Effector memory CD8-positive, alpha-beta T cell (primary cell): ENCODE measurements at places on chromosomes 7 and 10.
A peak's percentile ranks its signal among the peaks of the same experiment; 100 is the strongest.

- H3K27me3 ChIP-seq, result peaks cover 15% of the 10 kb centered on the region
- peaks cover 19% of the 10 kb centered on the region for H3K4me1 ChIP-seq
- H3K4me3 ChIP-seq, result peak overlapping the region; percentile 76
- no peak for DNase-seq
- peak overlapping the region; percentile 92 for H3K27ac ChIP-seq
- peaks cover 3% of the 10 kb centered on the region for H3K36me3 ChIP-seq
Observed at GRCh38 chr7:50069613-50070012, 23.4 kb downstream of the ZPBP start.

DNA sequence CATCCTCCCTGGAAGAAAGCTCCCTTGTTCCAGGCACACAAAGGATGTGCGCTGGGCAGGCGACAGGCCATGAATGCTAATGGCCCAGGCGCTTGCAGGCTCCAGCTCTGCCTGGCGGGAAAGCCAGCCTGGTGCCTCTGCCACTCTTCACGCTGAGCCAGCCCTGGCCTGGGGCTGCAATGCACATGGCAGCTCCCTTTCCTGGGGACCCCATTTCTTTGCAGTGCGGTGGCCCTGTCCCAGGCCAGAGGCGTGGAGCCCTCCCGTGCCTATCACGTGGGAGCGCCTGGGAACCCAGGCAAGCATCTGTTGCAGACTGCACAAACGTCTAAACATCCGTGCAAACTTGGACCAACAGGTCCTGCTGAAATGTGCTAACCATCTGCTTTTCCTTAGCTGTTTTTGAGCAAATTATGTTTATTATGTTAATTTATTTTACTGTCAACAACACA lies 152.1 kb upstream of the LYZL2 start:
- H3K4me3 ChIP-seq, result no peak overlapping the region
- peaks cover 8% of the 10 kb centered on the region for H3K4me1 ChIP-seq
- no peaks in the 10 kb centered on the region for H3K27me3 ChIP-seq
- H3K27ac ChIP-seq, result no peak overlapping the region

DNA sequence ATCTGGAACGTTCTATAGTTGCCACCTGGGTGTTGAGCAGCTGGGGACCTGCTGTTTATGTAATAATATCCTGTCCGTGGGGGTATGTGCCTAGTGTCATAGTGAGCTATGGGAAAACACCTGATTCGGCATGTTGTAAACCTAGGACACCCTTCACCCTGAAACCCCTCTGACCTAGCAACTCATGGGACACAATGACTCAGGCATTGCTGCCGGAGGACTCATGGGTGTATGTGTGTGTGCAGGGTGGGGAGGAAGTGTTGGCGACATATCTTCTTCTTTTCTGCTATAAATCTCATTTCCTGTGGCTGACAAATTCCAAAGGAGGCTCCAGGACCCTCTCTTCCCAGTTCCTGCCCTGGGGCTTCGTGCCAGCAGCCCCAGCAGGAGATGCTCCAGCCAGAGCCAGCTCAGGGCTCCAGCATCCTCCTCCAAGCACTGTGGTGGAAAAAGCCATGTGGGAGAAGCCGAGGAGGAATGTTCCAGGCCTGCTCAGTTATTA lies 77.0 kb upstream of the PODXL start:
- no peak for DNase-seq
- H3K27me3 ChIP-seq, result peaks cover 59% of the 10 kb centered on the region

DNA sequence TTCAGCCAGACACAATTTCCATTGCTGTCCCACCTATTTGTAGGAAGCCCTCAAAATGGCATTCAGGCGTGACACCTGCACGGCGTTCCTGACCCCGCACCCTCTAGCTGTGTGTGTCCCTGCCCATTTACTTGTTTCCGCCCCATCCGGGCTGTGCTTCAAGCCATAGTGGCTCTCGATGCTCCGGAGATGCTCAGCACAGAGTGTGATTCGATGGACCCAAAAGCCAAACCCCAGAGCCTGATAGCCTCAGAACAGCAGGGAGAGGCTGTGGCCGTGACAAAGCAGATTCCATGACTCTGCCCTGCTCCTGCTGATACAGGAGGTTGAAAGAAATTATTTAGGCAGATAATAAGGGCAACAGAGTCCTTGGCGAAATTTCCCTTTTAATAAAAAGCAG lies 13.4 kb downstream of the BUD31 start:
- peak overlapping the region; percentile 46 for H3K27ac ChIP-seq
- no peak overlapping the region for H3K4me3 ChIP-seq
- no peak for DNase-seq
- H3K4me1 ChIP-seq, result no peaks in the 10 kb centered on the region
- peaks cover 45% of the 10 kb centered on the region for H3K36me3 ChIP-seq

- H3K4me3 ChIP-seq, result no peak overlapping the region
- no peak for DNase-seq
- no peaks in the 10 kb centered on the region for H3K4me1 ChIP-seq
- H3K27ac ChIP-seq, result no peak overlapping the region
- peaks cover 5% of the 10 kb centered on the region for H3K27me3 ChIP-seq
- no peaks in the 10 kb centered on the region for H3K36me3 ChIP-seq
Observed at GRCh38 chr10:127168261-127168660, 28.1 kb downstream of the INSYN2A start.

GRCh38 chr10:4638099-4638498 lies 187.9 kb upstream of the AKR1E2 start:
- H3K27me3 ChIP-seq, result no peaks in the 10 kb centered on the region
- no peaks in the 10 kb centered on the region for H3K4me1 ChIP-seq
- no peak overlapping the region for H3K27ac ChIP-seq
- H3K36me3 ChIP-seq, result no peaks in the 10 kb centered on the region
- no peak overlapping the region for H3K4me3 ChIP-seq

DNA sequence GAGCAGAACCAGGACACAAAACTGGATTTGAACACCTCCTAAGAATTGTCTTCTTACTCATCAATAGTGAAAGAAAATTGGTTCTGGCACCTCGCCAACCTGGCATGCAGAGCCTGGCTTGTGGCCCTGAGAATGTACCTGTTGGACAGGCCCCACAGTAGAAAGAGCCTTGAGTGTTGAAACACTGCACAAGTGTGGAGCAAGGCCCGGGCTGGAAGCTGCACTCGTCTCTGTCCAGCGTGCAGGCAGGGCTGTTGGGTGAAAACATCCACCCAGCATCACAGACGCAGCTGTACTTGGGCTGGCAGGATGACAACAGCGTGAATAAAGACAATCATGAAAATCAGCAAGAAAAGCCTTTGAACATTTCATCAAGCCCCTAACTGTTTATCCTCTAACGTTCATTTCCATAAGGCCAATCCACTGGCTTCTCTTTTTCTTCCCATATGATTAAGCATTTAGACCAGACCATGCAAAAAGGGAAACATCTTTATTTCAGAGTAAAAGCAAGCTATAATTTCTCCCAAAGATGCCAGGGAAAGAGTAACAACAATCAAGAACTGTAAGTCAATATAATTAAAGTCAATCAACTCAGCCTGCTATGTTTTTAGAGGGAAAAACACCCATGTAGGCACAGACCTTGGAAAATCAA lies 15.6 kb downstream of the CUBN start:
- no peaks in the 10 kb centered on the region for H3K27me3 ChIP-seq
- H3K4me1 ChIP-seq, result no peaks in the 10 kb centered on the region
- no peak overlapping the region for H3K4me3 ChIP-seq
- H3K36me3 ChIP-seq, result peaks cover 2% of the 10 kb centered on the region
- H3K27ac ChIP-seq, result peak overlapping the region; percentile 32
- no peak for DNase-seq

DNA sequence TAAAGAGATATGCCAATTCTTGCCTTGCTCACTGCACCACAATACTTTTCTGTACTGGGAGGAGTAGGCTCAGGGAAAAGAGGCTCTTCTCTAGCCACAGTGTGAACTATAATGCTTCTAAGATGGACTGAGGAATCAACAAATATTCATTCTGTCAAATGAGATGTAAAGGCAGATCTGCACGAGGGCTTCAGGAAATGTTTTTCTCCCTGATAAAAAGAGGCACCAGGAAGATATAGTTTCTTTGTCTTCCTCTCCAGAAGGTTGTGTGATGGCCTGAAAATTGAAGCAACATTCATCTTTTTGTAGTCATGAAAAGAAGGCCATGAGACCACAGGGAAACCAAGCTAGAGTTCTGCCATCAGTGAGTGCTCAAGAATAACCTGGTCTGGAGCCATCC lies 79.1 kb upstream of the NME8 start:
- H3K27ac ChIP-seq, result no peak overlapping the region
- DNase-seq, result no peak
- no peaks in the 10 kb centered on the region for H3K27me3 ChIP-seq
- H3K4me3 ChIP-seq, result no peak overlapping the region
- H3K36me3 ChIP-seq, result no peaks in the 10 kb centered on the region

- H3K27me3 ChIP-seq, result no peaks in the 10 kb centered on the region
- no peak overlapping the region for H3K4me3 ChIP-seq
- DNase-seq, result no peak
Observed at GRCh38 chr7:87223666-87224065, 4.1 kb upstream of the TMEM243 start.

DNA sequence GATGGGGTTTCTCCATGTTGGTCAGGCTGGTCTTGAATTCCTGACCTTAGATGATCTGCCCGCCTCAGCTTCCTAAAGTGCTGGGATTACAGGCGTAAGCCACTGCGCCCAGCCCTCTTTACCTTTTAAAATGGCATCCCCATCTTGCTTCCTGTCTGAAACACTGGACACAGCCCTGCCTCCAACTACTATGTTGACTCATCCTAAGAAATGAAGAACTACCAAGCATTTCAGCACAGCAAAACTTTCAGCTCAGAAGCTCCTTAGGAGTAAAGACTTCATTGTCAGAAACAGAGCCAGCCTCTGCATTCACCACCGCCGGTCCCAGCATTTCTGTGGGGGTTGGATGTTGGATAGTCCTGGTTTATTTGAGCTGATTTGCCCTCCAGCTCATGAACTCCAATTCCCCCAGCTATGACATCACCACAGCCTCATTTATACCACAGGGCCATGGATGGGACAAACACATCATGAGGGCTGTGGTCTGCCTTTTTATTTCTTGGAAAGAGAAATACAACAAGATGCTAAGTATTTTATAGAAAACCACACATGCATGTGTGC lies 123.5 kb downstream of the ADCY1 start:
- H3K27me3 ChIP-seq, result peaks cover 36% of the 10 kb centered on the region
- H3K4me1 ChIP-seq, result no peaks in the 10 kb centered on the region
- H3K4me3 ChIP-seq, result no peak overlapping the region
- H3K27ac ChIP-seq, result no peak overlapping the region
- no peak for DNase-seq

DNA sequence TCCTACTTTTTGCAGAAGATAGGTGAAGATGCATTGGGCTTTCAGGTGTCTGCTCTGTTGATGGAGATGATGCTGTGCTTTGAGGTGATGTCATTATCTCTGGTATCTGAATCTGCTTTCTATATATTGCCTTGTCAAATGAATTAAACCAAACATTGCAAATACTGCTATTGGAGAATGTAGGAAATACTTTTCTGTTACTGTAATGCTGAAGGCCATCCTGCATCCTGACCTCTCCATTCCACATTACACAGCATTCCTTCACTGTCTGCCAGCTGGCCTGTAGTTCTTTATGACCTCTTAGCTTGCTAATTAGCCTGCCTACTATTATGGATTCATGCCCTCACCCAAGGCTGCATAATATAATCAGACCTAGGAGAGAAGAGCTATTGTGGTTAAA lies 73.2 kb downstream of the VCL start:
- H3K4me3 ChIP-seq, result no peak overlapping the region
- no peak overlapping the region for H3K27ac ChIP-seq
- peaks cover 7% of the 10 kb centered on the region for H3K4me1 ChIP-seq
- peaks cover 41% of the 10 kb centered on the region for H3K36me3 ChIP-seq

GRCh38 chr7:130491841-130492522 lies at the start of gene MEST:
Gene MEST (plus strand): TSS chr7:130492085. CDS start chr7:130492314, 229 bp downstream.
- peaks cover 39% of the 10 kb centered on the region for H3K27me3 ChIP-seq
- no peak for DNase-seq
- peaks cover 6% of the 10 kb centered on the region for H3K36me3 ChIP-seq

GRCh38 chr10:118423800-118424442 lies 81.8 kb upstream of the FAM204A start:
- H3K4me1 ChIP-seq, result peaks cover 3% of the 10 kb centered on the region
- peaks cover 43% of the 10 kb centered on the region for H3K27me3 ChIP-seq
- H3K27ac ChIP-seq, result no peak overlapping the region

GRCh38 chr10:125883211-125883610 lies 2.1 kb upstream of the DHX32 start:
- no peaks in the 10 kb centered on the region for H3K4me1 ChIP-seq
- peaks cover 14% of the 10 kb centered on the region for H3K27me3 ChIP-seq
- no peaks in the 10 kb centered on the region for H3K36me3 ChIP-seq
- H3K4me3 ChIP-seq, result no peak overlapping the region
- no peak overlapping the region for H3K27ac ChIP-seq

DNA sequence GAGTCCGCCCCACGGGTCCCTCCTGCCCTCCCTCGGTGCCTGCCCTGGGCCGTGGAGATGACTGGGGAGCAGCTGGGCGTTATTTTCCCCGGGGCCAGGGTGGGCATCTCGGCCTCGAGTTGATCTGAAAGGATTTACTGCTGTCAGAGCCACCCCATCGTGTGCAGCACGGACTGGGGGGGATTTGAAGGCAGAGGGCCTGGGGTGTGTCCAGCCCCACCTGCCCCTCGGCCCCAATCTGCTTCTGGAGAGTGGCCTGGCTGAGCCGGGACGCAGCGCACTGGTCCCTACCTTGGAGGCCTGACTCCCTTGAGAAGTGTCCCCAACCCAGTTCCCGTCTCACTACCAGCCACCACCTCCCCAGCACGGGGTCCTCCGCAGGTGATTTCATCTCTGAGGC lies 24.2 kb upstream of the PFKFB3 start:
- H3K4me3 ChIP-seq, result no peak overlapping the region
- no peak overlapping the region for H3K27ac ChIP-seq
- H3K36me3 ChIP-seq, result peaks cover 10% of the 10 kb centered on the region

DNA sequence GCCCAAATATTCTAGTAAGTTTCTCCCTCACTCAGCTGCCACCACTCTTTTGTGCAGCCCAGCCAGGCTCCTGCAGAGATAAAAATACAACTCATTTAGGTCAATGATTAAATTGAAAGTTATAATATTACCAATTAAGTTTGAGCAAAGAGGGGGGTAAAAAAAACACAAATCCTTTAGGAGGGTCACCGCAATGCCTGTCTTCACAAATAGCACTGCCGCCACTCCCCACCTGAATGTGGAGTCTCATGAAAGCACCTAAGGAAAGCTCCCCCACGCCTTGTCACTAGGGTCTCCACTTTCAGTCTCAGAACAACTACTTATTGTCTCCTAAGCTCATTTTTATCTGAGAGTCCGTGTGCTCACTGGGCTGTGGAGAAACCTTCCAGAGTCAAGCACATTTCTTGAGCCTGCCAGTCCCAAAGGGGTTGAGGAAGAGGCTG lies 148.7 kb downstream of the FGFR2 start:
- H3K36me3 ChIP-seq, result no peaks in the 10 kb centered on the region
- H3K27ac ChIP-seq, result no peak overlapping the region
- no peaks in the 10 kb centered on the region for H3K4me1 ChIP-seq
- H3K27me3 ChIP-seq, result no peaks in the 10 kb centered on the region
